CD8-positive, alpha-beta memory T cell (primary cell): ENCODE measurements at places on chromosomes 4 and X.

DNA sequence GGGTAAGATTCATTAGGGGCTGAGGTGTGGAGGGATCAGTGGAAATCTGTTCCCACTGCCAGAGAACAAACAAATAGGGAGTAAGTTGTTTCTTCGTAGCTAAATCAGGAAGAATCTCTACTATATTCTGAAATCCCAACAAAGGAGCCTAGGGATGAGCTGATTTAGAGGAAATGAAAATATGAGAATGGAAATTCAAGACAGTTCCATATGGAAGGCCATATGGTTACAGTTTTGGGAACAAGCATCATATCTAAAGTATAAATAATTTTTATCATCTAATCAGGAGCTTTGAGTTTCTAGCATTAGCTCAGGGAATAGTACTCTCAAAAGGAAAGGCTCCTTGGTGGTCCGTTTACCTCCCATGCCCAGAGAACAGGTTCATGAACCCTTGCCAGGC, 218.2 kb downstream of the AASDH start:
- DNase-seq: no peak

DNA sequence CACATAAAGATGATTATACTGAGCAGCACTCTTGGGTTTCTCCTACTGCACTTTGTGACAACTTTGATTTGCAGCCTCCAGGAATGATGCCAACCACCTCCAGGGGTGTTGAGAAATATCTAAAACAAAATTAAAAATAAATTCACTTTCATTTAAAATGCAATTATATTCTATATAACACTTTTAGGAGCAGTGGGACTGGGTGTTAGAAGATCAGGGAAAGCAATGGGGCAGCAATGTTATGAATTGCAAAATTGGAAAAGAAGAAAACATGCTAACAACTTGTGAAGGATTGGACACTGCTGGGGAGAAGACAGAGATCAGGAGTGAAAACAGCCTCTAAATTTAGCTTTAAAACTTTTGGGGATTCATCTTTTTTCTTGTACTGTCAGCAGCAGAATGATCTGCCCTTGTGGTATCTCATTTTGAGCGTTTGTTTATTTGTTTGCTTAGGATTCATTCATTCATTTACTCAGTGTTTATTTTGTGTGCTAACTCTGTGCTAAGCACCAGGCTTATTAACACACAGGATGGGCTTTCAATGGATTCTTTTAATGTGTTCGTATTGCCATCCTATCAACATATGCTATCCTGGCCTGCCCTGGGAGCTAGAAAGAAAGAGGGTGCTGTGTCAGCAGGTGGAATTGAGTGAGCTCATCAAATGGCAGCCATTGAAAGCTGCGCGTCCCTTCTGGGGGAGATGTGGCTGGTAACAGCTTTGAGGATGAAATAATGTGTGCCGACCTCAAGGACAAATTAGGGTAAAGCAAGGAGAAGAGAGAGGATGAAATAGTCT, 96.5 kb downstream of the FRMPD4 start:
- no peak for DNase-seq

DNA sequence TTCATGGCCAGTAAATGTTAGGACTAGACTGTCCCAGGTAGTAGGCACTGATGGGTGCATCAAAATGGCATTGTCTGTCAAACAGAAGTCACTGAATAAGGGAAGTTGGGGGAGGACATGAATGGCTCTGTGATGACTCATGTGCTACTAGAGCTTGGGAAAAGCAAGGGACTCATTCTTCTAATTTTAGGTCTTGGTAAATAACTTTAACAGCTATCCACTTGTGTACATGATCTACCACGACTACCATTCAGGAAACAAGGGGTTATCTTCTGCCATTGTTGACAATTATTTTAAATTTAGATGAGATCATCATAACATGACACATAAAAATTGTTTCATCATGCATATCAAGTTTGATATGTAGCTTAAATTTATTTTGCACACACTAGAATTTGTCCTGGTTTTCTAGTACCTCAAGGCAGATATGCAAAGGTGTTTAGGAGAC, 6.3 kb downstream of the AREG start:
- no peak for DNase-seq

DNA sequence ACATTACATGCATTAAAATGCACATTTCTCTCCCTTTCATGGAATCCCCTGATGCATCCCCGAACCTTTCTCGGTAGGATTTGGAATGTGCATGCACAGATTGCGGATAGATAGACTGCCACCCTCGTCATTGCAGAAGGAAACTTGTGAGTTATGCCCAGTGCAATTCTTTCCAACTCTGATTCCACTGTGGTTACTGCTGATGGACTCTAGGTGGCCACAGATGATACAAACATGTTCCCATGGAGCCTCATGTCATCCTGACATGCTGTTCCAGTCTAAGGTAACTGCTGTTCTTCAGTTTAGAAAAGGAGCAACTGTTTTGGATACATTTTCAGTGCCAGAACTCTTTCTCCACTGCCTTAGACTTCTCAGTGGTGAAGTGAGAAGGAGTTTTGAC, 9.1 kb upstream of the VCX3B start:
- no peak for DNase-seq

GRCh38 chrX:137823257-137823656, 257.3 kb downstream of the ZIC3 start:
- no peak for DNase-seq

GRCh38 chrX:3317191-3317718, 29.2 kb downstream of the MXRA5 start:
- DNase-seq: no peak
